Activated CD4-positive, alpha-beta T cell treated with anti-CD3 and anti-CD28 coated beads, Interleukin-2, amount 50 U/mL, for 48 hours (primary cell): ENCODE measurements at places on chromosomes 7 and 10.
A peak's percentile ranks its signal among the peaks of the same experiment; 100 is the strongest.

- DNase-seq: no peak
Observed at GRCh38 chr10:132045324-132045723, 20.4 kb upstream of the JAKMIP3 start.

- no peak for DNase-seq
Observed at GRCh38 chr10:60896033-60896432, 48.0 kb downstream of the RHOBTB1 start.

- DNase-seq: no peak
Observed at GRCh38 chr7:6576024-6576866, 1.0 kb upstream of the ZDHHC4 start.

DNA sequence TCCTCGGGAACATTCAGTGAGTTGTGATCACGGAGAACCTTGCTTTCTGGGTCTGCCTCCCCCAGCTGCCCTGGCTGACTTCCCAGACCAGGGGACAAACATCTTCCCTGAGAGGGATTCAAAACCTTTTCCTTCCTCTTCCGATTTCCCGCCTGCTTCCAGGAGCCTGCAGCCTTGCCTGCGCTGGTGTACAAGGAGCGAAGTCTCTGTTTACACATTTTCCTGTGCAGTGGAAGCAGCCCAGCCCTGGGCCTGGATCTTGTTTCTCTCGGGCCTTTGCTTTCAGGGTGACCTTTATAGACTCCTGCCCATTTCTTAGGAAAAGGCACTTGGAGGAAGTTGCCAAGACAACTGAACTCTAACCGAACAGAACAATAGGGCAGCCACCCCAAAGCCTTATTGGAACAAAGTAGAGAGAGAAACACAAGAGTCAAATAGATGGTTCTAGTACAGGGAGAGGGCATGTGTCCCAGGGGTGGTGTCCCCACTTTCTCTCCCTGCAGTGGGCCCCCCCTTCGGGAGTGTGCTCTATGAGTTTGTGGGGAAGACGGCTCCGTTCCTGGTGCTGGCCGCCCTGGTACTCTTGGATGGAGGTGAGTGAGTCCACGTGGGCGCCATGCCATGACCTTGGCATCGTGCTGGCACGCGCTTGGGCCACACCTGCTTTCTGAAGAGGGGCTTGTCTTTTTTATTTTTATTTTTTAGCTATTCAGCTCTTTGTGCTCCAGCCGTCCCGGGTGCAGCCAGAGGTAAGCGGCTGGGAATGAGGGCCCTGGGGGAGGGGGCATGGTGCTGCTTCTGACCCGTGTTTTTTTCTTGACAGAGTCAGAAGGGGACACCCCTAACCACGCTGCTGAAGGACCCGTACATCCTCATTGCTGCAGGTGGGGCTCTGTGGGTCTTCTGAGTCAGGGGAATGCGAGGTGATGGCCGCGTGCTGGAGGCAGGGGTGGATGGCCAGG, 14.1 kb downstream of the SLC18A2 start:
- no peak for DNase-seq

DNA sequence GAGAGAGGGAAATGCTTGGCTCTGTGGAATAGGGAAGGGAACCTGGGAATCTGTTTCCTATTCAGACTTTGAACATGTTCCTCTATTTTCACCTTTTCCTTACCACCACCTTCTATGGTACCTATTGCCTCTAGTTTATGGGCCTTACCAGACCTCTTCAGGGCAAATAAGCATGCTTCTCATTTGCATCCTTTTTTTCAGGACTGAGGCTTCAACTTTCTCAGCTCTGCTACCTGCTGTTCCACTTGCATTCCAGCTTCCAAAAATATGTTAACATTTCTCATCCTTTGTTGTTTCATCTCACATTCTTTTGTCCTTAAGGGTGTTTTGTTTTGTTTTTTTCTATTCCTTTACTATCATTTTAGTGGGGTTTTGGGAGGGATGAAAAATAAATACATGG, 77.9 kb upstream of the MXI1 start:
- DNase-seq: no peak

DNA sequence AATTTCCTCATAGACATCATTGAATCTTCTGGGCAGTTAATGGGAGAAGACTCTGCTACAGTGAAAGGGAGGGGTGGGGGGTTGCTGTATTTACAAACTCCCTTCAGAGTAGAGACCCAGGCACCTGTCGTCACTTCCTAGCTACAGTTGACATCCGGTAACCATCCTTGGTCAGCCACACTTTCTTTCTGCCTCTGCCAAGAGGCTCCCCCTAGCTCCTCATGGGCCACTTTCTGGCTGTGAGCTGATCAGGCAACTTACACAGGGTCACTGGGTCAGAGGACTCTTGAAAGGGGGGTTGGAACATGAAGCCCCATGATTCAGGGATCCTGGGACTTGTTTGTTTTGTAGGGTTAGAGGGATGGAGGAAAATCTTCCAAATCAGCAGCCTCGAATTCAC, 1.2 kb downstream of the TECPR1 start:
- peak; percentile 36 for DNase-seq

DNA sequence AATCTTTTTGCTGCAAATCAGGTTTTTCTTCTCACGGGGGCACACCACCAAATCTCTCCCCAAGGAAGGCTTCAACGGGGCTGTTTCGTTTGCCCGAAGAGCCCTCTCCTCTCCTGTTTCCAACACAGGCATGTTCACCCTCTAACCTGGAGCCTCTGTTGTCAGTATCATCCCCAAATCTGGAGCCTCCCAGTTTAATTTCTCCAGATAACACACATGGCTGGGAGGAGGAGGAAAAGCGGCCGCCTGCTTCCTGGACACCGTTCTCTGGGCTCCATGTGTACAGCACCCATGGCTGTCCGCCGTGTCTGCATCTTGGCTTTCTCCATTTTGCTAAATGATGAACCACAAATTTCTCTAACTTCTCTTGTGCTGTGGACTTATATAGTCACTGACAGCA, 214.5 kb downstream of the DIP2C start:
- no peak for DNase-seq

GRCh38 chr10:48780341-48780740, 95.7 kb downstream of the WDFY4 start:
- DNase-seq: no peak

DNA sequence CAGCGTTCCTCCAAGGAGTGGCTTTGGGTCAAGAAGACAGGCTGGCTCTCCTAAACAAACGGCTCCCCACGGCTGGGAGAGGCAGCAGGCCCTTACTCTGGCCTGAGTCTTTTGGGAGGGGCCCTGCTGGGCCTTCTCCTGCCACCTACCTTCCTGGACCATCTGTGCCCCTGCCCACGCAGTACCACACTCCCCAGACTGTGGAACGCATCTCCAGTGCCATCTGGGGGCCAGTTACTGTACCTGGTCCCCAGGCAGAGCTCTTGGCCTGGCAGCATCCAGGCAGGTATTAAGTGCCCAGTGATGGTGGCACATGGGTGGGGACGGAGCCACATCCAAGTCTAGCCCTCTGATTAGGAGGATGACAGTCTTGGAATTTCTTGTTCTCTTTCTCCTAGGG, 14.4 kb downstream of the ALKBH4 start:
- DNase-seq: peak; percentile 64

DNA sequence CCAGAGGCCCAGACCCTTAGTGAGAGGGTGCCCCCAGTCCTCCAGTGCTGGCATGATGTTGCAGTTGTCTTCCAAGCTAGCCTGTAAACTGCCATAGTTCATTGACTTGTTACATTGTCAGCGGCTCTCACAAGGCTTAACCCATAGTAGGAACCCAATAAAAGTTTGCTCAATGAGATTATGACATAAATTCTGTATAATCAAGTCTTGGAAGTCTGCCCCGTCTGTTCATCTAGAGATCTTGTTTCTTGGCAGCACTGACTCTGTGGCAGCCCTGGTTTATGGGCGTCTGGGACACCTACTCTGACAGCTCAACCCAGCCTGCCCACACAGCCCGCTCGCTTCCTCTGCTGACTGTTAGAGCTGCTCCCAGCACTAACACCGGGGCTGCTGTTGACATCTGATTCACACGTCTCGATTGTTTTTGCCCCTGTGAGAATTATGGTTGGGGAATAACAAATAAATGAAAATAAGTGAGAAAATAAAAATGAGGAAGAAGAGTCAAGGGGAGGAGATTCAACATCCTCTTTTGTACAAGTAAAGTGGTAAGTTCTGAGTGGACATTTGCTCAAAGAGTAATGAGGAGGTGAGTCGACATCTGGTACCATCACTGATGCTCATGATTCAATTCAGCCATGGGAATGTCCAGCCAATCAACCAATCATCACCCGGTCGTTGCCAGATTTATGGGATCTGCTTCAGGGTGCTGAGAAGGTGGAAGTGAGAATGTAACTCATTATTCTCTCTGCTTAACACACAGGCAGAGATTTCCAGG, 160.8 kb downstream of the SPAG6 start:
- peak; percentile 51 for DNase-seq

DNA sequence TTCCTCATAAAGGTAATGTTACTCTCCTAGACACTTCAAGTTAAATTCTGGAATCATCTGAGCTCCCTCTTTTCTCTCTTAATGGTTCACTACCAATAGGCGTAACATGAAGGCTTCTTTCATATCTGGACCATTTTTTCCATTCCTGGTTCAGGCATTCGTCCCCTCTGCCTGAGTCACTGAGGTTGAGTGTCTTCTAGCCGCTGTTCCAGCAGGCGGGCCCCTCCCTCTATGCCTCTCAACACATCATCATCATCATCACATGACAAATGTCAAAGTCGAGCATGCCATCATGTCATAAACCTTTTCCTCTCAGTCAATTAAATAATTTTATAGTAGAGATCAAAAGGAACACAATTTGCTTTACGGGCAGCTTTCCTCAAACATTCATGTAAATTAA, 168.9 kb upstream of the ASAH2 start:
- no peak for DNase-seq

DNA sequence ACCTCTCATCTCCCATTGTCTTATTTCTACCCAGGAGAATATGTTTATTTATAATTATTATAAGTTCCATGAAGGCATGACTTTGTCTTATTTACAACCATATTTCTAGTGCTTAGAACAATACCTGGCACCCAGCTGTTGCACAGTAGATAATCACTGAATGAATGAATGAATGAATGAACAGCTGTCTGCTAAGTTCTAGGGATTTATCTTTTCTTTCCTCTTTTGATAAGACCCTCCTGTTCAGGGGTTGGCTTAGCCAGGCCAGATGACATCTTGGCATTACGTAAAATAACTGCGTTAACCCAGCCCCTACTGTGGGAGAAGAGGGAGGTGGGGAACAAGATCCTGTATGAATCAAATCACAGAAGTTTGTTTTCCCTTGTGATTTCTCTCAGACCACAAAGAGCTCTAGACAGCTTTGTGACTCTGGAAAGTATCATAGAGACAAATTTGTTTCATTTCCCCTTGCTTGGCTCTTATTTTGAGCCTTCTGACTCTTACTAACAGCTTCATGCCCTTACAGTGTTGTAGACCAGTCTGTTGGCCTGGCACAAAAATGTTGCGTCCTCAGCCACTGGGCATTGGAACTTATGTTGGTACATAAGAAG, 8.4 kb downstream of the ZNF862 start:
- no peak for DNase-seq
